Central memory CD4-positive, alpha-beta T cell (primary cell): ENCODE measurements at places on chromosomes 5 and 9.

DNA sequence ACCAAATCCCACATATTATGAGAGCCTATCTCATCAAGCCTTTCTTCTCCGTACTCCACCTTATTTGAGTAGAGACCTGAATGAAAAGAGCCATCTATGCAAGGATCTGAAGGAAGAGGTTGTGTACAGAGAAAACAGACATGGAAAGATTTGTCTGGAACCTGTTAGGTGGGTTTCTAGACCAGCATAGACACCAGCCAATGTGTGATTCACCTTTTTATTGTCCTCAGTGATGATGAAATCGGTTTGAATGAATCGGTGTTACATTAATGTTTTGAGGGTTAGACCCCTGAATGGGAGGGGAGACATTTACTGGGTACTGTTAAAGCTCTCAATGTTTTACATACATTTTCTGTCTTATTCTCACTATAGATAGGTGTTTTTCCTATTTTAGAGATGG lies 223.6 kb downstream of the NMUR2 start:
- DNase-seq, result no peak

DNA sequence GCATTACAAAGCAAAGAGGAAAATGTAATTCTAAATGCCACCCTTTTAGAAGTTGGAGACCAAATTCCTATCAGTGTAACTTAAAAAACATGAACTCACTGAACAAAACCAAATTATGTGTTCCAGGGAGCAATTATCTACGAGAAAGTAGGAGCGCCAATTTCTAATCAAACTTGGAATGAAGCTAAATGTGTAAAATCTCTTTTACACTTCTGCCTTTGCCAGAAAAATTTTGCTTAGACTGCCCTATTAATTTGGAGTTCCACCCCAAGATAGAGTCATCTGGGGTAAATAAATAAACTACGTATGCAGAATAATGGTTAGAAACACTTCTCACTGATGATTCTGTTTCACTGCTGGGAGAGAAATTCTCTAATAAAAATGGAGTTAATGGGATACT lies 825.6 kb downstream of the MTRR start:
- no peak for DNase-seq

DNA sequence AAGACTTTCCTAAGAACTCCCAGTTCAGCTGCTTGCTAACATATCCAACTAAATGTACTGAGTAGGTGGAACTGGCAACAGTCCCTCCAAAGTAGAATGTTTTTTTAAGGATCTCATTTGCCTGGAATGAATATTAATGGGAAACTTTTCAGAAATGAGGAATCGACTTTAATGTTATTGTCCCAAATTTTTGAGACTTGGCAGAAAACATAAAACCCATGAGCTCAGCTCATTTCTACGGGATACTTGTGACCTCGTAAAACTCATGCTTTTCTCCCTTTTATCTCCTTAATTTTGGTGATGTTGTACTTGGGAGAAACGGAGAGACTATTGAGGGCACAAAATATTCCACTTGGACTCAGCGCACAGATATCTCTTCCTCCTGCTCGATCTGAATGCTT lies 296.8 kb downstream of the EBF1 start:
- DNase-seq, result no peak

- no peak for DNase-seq
Observed at GRCh38 chr9:7259544-7260241, 501.9 kb downstream of the KDM4C start.

GRCh38 chr5:87781976-87782375 lies 369.2 kb upstream of the CCNH start:
- DNase-seq, result no peak

DNA sequence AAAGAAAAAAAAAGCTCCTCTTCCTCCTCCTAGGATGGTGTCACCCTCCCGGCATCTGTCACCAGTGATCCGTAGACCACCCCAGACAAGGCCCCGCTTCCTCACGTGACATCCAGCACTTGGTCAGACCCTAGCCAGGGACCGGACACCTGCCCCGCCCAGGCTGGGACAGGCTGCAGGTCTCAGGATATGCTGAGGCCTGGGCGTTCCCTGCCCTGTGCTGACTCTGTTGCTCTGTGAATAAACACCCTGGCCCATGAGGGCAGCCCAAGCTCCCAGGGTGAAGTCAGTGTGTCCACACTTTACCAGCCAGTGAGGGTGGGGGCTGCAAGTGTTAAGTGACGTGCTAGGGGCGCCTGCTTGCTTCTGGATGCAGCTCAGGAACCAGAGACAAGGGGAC lies 5.6 kb downstream of the EDF1 start:
- no peak for DNase-seq

DNA sequence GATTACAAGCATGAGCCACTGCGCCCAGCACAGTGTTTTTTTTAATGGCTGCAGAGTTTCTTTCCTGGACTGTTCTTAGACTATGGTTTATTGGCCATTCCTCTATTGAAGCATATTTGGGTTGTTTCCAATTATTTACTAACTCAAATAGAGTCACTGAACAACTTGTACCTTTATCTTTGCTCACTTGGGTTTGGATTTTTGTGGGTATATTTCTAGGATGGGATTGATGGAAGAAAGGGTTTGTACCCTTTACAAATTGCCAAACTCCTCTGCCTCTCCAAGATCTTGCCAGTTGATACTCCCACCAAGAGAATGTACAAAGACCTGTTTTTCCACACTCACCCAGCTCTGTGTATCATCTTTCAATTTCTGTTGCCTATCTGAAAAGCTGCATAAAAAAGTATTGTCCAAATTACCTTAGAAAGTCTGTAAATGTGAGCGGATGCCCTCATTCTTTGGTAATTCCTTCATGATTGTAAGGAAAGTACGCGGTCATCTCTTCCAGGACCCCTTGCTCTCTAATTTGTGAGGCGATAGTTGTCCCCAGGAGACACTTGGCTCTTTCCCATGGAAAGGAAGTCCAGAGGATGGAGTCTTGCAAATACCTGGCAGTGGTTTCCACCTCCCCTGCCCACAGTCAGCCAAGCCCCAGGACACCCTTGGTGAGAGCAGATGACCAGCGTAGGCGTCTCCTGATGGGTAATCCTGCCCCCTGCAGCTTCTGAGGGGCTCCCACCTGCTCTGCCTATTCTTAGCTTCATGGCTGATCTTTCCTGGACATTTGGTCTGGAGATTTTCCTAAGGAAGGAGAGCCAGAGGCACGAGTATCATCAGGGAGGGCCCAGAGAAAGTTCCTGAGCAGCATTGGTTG lies 33.0 kb downstream of the ARHGEF37 start:
- DNase-seq, result no peak

DNA sequence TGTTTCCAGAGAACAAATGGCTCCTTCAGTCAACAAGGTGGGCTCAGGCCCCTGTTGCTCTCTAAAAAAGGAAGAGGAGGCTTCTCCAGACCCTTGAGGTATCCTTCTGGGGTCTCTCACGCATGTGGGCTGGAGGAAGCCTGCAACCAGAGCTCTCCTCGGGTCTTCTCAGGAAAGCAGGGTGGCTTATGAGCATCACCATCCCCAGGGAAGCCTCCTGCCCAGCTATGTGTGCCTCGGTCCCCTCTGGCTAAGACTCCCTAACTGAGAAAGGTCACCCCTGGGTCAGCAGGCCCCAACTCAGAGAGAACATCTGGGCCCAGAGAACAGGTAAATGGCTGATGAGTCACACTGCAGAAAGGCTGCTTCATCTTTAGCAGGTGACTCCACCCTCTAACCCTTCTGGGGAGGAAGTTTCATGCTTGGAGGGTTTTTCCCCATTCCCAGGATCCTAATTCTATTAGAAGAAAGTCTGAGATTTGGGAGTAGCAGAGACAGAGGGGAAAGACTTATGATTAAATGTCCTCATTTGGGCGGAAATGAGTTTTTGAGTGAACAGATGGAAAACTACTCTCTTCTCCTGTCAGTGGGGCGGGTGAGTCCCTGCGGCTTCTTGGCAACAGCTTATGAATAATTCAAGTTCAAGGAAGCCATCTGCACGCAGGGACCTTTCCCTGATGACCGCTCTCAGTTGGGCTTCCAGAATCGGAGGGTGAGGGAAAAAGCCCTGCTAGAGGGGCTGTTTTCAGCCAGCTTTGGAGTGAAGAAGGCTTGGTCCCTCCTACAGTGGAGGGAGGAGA lies 41.9 kb downstream of the TGFBI start:
- DNase-seq, result no peak

DNA sequence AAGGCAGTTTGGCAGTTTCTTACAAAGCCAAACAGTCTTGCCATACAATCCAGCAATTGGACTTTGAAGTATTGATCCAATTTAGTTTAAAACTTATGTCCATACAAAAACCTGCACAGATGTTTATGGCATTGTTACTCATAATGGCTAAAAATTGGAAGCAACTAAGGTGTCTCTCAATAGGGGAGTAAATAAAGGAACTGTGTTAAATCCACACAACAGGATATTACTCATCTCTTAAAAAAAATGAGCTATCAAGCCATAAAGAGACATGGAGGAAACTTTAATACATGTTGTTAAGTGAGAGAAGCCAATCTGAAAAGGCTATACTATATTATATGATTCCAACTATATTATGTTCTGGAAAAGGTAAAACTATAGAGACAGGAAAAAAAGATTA lies 313.6 kb upstream of the CD180 start:
- DNase-seq, result no peak

GRCh38 chr5:178931846-178932760 lies 8.9 kb upstream of the ZNF454 start:
- no peak for DNase-seq

GRCh38 chr5:91058575-91058974 lies 324.5 kb downstream of the ARRDC3 start:
- no peak for DNase-seq

- DNase-seq, result no peak
Observed at GRCh38 chr5:68995845-68996545, 97.8 kb upstream of the SLC30A5 start.

- DNase-seq, result no peak
Observed at GRCh38 chr9:71515626-71516025, 252.7 kb downstream of the CEMIP2 start.

GRCh38 chr5:169566202-169566601 lies 17.4 kb upstream of the SPDL1 start:
- no peak for DNase-seq

GRCh38 chr9:121809356-121810050 lies 158.1 kb downstream of the DAB2IP start:
- no peak for DNase-seq

DNA sequence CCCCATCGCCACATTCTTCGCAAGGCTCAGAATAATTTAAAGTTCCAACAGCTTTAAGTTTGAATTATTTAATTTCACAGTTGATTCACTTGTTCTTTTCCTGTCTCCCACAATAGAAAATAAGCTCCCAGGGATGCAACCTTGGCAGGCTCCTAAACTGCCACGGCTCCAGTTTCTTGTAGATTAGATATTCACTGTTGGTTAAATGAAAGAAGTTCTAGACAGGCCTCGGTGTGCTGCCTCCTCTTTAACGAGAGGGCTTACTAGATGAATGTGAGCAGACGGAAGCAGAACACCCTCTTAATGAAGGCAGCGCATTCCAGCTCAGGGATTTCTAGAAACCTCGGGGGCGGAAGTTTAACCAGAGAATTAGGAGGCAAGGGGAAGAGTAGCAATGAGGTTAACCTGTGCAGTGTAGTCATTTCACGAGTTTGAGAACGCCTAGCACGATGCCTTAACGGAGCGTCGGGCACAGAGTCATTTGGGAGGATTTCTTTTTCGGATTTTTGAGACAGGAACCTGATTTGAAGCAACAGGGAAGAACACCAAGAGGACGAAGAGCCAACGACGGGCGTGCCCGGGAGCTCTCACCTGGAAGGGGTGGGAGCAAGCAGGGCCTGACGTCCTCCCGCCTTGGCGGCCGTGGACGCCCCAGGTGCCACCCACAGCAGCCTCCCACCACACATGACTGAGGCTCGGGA lies 637 bp upstream of the SMC5 start:
- DNase-seq, result no peak

DNA sequence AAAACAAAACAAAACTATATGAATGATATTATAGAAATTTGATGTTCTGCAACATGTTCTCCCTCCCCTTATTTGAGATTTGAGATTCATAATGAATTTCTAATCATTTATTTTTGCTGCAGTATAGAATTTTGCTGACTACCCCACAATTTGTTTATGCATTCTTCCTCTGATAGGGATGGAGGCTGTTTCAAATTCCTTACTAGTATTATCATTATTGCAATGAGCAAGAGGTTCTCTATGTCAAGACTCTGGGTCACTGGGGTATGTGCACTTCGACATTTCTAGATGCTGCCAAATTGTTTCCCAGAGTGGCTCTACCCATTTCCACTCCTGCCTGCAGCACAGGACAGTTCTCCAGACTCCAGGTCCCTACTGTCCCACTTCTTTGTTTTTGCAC lies 54.9 kb upstream of the DAB2IP start:
- DNase-seq, result no peak

GRCh38 chr9:69996967-69997366 lies 46.7 kb upstream of the MAMDC2 start:
- no peak for DNase-seq

DNA sequence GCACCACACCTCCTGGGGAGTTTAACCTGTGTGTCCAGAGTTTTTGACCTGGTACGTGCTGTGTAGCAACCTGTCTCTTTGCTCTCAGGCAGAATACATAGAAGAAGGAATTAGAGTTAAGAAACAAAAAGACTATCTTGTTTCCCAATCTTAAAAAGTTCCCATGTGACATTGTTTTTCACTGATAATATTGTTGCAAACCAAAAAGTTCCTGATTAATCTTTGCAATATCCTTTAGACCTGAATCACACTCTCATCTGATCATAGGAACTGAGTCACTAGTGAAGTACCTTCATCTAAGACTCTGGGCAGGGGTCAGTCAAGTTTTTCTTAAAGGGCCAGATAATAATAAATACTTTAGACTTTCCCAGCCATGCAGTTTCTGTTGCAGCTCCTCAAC lies 35.1 kb downstream of the BASP1 start:
- no peak for DNase-seq

DNA sequence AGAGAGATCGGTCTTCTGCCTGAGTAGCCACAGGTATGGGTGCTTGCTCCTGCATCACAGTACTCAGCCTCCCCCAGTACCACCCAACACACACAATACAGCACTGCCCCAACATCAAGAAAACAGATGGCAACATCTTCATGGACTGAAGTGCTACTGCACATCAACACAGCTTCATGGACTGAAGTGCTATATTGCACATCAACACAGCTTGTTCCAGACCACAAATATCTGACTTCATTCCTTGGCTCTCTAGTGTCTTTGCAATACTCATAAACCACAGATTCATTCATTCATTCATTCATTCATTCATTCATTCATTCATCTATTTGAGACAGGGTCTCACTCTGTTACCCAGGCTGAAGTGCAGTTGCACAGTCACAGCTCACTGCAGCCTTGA lies 31.1 kb upstream of the PCA3 start:
- no peak for DNase-seq

- no peak for DNase-seq
Observed at GRCh38 chr9:138051586-138052321, 174.2 kb downstream of the CACNA1B start.

GRCh38 chr5:150137997-150138396 lies 17.6 kb downstream of the PDGFRB start:
- DNase-seq, result no peak

DNA sequence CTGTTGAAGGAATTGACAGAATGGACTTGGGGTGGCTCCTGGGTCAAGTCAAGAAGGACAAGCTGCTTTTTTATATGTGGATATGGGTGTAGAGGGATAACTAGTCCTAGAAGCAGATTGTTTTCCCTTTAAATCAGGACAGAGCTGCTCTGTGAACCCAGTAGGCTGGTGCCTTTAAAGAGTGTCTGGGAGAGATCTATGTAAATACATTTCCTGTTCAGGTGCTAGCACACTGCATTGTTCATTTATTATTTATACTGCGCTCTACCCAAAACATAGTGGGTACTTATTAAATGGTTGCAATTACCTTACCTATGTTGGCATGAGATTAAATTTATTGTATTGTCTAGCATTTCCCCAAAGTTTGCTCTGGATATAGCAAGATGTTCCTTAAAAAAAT lies 86.6 kb upstream of the EQTN start:
- no peak for DNase-seq
